H9 (cell line): ENCODE measurements at places on chromosomes 12 and 14. TPM values are rescaled to one million over a fixed set of nuclear protein-coding genes. Genes with fewer than 3 reads are reported as not detected.

RNASE8 gene
- not detected in 2 replicates for total RNA-seq

CLEC9A gene
- total RNA-seq: not detected in 2 replicates

PLXNC1 gene
- 0.53 and 1.2 TPM in 2 replicates for total RNA-seq

STAC3 gene
- 2.0 and 2.8 TPM in 2 replicates for total RNA-seq

KCNK10 gene
- 0.29 and 0.33 TPM in 2 replicates for total RNA-seq

DHRS2 gene
- total RNA-seq: 0.66 and 0.77 TPM in 2 replicates

TCHP gene
- total RNA-seq: 12.6 and 13.3 TPM in 2 replicates

PTGER2 gene
- total RNA-seq: 0.68 and 1.0 TPM in 2 replicates

SYNDIG1L gene
- total RNA-seq: 0.22 and 0.33 TPM in 2 replicates

DCN gene
- total RNA-seq: not detected in 2 replicates

FOXN4 gene
- total RNA-seq: 0.29 and 0.39 TPM in 2 replicates

TMTC1 gene
- total RNA-seq: 16.1 TPM in 2 replicates

FGF23 gene
- total RNA-seq: 0.13 and 0.24 TPM in 2 replicates

SSTR1 gene
- total RNA-seq: 0.90 and 0.98 TPM in 2 replicates

SLC15A4 gene
- total RNA-seq: 21.6 and 23.0 TPM in 2 replicates

C12orf54 gene
- total RNA-seq: not detected in 2 replicates

NUMB gene
- total RNA-seq: 46.5 and 51.9 TPM in 2 replicates

FZD10 gene
- 0.55 and 1.0 TPM in 2 replicates for total RNA-seq
